D721Med (cell line): ENCODE measurements at places on chromosomes 11 and 22.

DNA sequence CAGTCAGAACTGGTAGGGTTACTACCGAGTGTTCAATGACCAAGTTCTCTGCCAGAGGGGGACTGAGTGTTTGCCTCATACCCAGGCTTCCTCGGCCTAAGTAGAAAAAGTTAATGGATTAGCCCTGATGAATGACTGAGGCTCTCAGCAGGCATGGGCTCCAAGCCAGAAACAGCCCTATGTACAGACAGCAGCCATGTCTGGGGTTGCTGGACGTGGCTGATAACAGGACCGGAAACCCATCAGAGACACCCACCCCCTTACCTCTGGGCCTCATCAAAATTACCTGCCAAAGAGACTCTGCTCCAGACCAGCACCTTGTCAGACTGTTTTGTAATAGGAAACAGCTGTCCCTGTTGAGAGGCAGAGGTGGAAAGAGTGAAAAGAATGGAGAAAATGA, 351.4 kb downstream of the ETS1 start:
- no peak for DNase-seq

DNA sequence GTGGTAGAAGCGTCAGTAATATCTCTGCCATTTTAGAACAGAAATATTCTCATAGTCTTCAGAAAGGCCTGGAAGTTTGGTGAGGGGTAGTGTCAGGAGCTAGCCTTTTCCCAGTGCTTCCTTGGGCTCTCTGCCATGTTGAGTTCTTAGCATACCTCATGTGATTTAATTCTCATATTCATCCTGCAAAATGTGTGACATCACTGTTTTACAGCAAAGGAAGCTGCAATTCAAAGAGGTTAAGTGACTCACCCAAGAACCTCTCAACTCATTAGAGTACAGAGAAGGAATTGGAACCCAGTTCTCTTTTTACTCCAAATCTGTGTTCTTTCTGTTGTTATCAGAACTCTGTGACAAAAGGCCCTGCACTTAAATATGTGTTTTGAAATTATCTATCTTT, 72.1 kb downstream of the RNF169 start:
- no peak for DNase-seq

DNA sequence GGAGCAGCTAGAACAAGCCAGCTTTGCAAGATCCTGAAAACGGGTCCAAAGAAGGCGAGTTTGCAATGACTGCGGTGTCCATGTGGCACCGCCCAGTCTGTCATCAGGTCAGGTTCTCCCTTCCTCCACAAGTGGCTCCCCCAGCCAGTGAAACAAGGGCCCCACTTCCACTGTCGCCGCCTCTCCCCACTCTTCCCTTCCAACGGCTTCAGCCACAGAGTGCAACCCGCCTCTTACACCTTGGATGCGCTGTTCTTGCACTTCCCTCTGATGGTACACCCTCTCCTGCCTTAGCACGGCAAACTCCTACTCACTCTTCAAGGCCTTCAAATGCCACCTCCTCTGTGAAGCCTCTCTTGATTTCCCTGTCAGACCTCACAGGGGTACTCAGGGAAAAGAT, 10.8 kb upstream of the TCF20 start:
- DNase-seq, result no peak

DNA sequence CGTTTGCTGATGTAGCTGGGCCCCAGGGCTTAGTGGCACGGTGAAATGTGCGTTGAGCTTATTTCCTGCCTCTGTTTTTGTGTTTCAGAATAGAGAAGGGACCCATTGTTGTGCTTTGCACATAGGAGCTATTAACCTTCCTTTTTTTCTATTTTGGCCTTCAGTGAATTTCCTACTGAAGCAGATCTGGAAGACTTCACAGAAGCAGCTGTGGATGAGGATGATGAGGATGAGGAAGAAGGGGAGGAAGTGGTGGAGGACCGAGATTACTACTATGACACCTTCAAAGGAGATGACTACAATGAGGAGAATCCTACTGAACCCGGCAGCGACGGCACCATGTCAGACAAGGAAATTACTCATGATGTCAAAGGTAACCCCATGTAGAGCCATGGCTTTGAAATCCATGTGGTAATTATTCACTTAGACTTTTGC, 37.4 kb upstream of the ST14 start:
- DNase-seq, result no peak

DNA sequence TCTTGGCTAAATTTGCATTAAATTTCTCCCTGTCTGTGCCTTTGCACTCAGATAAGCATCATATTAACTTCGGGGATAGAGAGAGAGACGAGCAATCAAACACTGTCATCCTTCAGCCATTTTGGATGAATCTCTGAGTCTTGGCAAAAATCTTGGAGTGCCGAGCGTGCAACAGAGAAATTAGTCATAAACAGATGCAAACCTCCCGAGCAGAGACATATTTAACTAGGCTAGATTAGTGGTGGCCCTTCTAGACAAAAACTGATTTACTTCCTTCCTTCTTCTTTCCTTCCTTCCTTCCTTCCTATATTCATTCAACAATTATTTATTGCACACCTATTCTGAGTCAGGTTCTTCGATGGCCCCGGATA, 114.4 kb upstream of the BLID start:
- no peak for DNase-seq

GRCh38 chr11:46491661-46492330, 100.2 kb upstream of the CHRM4 start:
- no peak for DNase-seq

DNA sequence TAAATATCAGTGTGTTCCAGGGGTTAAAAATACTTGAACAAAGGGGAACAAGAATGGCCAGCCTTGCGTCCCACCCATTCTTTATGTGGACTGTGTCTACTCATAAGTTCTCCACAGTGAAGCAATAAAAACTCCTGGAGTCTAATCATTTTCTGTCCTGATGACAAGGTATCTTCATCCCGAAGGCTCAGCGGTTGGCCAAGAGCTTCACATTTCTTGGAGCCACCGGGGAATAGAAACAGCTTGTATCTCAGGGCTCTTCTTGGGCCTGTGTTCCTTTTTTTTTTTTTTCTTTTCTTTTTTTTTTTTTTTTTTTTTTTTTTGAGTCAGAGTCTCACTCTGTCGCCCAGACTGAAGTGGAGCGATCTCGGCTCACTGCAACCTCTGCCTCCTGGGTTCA, 36.8 kb upstream of the ADORA2A start:
- DNase-seq, result no peak

- DNase-seq, result no peak
Observed at GRCh38 chr11:78893996-78894395, 319.3 kb upstream of the NARS2 start.

GRCh38 chr22:37224757-37225420, 12.6 kb upstream of the SSTR3 start:
- no peak for DNase-seq

- no peak for DNase-seq
Observed at GRCh38 chr11:69545976-69546617, 64.6 kb downstream of the LINC01488 start.

GRCh38 chr11:102955624-102956023, at the start of gene MMP13:
Gene MMP13, minus strand, starts transcription at chr11:102955732. Its CDS starts 27 bp downstream, at chr11:102955705.
- no peak for DNase-seq

- DNase-seq, result peak; percentile 2
Observed at GRCh38 chr11:73227571-73228211, 9.6 kb downstream of the P2RY2 start.

DNA sequence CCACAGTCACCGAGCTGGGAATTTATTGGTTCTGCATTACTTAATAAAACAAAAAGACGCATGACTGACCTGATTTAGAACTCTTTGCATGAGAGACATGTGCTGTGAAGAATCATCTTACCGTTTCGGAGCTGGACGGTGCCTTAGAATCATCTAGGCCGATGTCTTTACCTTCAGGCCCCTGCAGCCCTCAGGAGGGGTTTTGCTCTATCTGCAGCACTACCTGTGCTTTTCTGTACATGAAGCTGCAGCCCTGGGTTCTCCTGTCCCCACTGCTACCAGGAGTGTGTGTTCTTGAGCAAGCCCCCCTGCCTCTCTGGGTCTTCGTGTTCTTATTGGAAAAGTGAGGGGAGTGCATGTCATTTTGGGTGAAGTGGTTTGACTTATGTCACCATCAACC, 94.0 kb upstream of the OR4B1 start:
- no peak for DNase-seq

GRCh38 chr11:73570415-73571114, 27.3 kb downstream of the FAM168A start:
- no peak for DNase-seq

DNA sequence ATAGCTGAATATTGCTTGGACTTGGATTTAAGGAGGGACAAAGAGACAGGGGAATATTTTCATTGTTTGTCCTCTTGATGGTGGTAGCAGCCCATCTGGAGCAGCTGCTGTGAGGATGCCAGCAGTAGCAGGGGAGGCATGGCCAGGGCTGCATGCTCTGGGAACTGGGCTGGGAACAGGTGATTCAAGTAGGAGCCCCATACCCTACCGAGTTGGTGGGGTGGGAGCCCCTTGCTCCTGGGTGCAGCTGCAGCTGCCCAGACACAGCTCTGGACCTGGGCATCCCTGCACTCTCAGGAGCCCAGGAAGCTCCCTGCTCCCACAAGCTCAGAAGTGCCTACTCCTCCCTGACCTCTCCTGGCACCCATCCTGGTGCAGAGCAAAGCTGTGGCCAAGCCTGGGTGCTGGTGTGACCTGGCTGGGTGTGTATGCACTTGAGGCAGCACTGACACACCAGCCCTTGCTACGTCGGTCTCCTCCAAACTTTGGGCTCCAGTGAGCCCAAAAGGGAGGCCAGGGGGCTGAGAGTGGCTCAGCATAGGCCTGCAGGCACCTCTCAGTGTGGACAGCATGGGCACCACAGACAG, 341.8 kb upstream of the CCDC179 start:
- no peak for DNase-seq

GRCh38 chr11:845872-846495, 3.3 kb downstream of the TSPAN4 start:
- DNase-seq, result no peak

GRCh38 chr11:92703449-92703830, 266.0 kb upstream of the MTNR1B start:
- DNase-seq, result no peak

GRCh38 chr22:46287873-46288751, 8.6 kb upstream of the GTSE1 start:
- DNase-seq, result no peak

DNA sequence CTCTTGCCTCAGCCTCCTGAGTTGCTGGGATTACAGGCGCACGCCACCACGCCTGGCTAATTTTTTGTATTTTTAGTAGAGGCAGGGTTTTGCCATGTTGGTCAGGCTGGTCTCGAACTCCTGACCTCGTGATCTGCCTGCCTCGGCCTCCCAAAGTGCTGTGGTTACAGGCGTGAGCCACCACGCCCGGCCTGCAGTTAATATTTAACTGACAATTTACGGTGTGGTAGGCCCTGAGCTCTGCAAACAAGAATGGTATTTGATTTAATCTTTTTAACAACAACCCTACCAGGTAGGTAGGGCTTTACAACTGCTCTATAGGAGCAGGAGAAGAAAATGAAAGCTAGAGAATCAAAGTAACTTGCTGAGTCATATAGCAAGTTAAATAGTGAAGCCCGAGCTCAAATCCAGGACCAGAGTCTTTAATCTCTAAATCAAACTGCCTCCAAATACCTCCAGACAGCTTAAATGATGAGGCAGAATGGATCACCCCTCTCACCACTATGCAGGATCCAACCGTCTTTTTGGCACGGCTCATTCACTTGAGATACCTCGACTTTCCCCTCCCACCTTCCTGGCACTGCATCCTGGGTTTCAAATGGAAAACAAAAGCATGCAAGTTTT, 9.4 kb downstream of the UEVLD start:
- DNase-seq, result no peak

DNA sequence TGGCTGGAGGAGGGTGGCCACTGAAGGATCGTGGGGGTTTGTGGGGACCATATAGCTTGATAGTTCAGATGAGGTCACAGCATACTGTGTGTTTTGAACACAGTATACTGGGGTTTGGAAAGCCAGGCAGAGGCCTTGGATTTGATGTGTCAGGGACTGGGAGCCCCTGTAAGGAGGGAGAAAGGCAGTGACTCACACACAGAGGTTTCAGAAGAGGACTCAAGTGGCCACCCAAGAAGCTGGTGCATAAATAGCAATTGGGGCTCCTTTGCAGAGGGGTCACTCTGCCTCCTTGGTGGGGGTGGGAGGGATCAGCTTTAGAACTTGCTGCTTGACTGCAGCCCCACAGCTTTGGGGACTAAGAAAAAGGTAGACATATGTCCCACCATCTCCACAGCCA, 39.3 kb downstream of the SLC5A1 start:
- DNase-seq, result no peak

DNA sequence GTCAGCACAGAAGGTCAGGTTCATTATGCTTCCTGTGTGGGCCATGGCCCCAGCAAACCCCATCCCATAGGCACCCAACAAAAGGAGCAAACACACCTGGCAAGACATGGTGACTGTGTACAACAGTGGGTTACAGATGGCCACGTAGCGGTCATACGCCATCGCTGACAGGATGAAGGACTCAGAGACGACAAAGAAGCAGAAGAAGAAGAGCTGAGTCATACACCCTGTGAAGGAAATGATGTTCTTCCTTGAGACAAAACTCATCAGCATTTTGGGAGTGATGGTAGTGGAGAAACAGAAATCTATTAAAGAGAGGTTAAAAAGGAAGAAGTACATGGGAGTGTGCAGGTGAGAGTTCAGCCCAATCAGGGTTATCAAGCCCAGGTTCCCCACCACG, 309 bp downstream of the OR8B12 start:
- no peak for DNase-seq
